Stromal cell of bone marrow (primary cell): ENCODE measurements at places on chromosomes 5 and 9.

GRCh38 chr5:56154732-56155484, 78.2 kb downstream of the ANKRD55 start:
- no peak for DNase-seq

- DNase-seq, result no peak
Observed at GRCh38 chr9:32551276-32552051, 663 bp upstream of the SMIM27 start.

GRCh38 chr5:177133853-177134696, 502 bp downstream of the NSD1 start:
- no peak for DNase-seq

- DNase-seq, result no peak
Observed at GRCh38 chr9:107711542-107711941, 222.0 kb upstream of the KLF4 start.

DNA sequence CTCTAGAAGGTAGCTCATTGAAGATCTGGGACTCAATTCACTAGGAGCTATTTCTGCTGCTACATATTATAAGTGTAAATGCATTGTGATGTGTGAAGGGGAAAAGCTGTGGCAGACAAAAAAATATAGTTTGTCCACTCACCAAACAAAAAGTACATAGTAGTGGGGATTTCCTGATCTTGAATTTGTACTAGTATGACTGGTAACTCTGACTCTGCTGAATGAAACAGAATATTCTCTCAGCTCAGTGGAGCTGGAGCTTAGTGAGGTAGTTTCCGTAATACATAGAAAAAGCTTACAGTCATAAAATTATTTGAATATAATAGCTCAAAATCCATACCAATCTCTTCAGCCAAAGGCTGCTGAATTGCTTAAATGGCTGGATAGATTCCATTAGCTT, 455.6 kb upstream of the CD180 start:
- DNase-seq, result no peak

GRCh38 chr5:28046596-28046995, 1008.2 kb upstream of the CDH9 start:
- DNase-seq, result no peak
